ENCODE measurements at places on chromosomes 4 and X. TPM values are rescaled to one million over a fixed set of nuclear protein-coding genes. Genes with fewer than 3 reads are reported as not detected.

Gene PPP1R2C
- total RNA-seq: not detected

Gene CPLX1
- 0.29 TPM for total RNA-seq

Gene FAM149A
- total RNA-seq: 1.2 TPM

Gene IL9R
- not detected for total RNA-seq

Gene NAA11
- total RNA-seq: not detected

- DNase-seq: no peak
Observed at GRCh38 chrX:41823402-41823801, 99.4 kb downstream of the GPR82 start.

- no peak for DNase-seq
Observed at GRCh38 chr4:85787133-85787532, 312.2 kb downstream of the ARHGAP24 start.

- DNase-seq: peak; percentile 44
Observed at GRCh38 chrX:115459883-115460880, 100.8 kb upstream of the PLS3 start.

DNA sequence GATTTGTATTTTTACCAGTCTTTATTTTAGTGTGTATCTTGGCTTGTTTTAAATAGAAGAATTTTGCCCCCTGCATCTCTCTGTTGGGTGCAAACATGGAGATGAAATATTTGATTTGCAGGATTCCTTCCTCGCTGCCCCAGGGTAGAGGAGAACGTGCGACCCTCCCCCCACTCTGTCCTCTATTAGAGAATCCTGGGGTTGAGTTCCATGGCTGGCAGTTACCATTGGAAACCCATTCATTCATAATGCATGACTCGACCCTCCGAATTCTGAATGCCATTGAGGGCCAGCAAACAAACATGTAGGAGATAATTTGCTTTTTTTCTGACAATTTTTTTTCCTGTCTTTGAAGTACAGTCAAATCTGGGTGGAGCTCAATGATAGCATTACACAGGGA lies 53.7 kb downstream of the TRIM2 start:
- DNase-seq: no peak

DNA sequence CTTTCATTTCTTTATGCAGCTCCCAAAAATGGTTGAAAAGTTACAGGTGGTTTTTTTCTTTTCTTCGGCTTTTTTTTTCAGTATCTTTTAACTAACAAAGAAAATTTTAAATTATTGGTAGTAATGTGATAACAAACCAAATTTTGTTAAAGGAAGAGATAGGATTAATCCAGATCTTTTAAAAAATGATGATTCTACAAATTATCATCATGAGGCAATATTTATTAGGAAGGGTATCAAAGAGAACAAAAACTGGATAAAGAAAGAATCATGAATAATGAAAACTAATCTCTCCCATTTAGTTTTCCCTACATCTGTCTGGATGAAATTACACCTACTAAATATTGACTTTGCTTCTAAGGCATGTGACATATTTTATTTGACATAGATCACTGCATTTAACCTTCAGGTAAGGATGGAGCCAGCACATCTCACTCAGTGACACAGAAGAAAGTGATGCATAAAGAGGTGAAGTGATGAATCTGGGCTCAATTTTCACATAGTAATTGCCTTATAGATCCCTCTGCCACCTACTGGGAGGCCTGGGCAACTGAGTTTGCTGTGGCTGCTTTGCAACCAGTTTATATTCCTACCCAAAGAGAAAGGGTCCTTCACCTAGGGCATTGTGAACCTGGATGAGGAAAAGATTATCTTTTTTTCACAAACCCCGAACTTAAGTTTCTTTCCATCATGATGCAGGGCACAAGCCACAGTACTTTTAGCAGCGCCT lies 155.6 kb downstream of the HNRNPD start:
- DNase-seq: no peak

DNA sequence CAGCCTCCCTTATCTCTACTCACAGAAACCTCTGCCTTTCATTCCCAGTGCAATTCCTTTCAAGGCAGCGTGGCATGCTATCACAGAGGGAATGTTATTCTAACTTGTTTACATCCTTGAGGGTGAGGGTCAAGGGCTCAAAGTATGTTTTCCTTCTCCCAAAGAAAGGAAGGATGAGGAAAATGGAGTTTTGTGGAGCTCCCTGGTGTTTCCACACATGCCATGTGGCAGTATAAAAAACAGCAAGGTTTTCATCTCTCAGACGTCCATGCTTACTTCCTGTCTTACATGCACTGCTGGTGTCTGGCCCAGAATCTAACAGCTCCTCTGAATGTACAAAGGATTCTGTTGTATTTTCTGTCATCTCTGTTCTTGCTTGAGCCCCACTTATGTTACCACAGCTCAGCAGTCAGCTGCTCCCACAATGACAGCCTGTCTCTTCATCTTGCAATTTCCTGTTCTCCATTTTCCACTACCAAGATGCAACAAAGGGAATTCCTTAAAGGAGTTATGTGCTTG lies 128.0 kb downstream of the SNCA start:
- peak; percentile 42 for DNase-seq

- DNase-seq: no peak
Observed at GRCh38 chrX:112677167-112677566, 2.6 kb downstream of the LHFPL1 start.

DNA sequence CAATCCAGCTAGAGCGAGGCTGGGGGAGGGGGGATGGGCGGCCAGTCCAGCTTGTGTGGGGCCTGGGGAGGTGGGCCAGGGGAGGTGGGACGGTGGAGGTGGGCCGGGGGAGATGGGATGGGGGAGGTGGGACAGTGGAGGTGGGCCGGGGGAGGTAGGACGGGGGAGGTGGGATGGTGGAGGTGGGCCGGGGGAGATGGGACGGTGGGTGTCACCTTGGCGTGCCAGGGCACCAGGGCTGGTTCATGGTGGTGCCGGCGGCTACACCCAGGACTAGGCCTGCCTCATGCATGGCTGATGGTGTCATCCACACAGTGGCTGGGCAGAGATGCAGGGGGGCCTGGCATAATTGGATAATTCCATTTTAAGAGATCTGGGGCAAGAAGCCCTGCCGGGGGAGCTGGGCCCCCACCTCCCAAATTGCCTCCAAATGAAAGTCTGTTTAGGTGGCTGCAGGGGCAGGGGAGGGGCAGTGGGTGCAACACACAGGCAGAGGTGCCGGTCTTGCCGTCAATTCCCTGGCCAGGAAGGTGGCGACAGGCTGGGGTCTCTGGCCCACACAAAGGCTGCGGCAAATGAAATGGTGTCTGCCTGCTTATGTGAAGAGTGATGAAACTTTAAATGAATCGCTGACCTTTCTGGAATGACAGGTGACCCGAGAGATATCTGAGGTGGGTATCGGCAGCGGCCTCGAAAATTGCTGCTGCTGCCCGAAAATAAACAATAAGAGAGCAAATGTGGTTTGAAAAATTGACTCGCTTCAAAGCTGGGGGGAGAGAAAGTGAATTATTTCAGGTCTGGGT lies 82.1 kb downstream of the FAM53A start:
- DNase-seq: no peak

GRCh38 chr4:66923081-66923865 lies 622.0 kb downstream of the CENPC start:
- no peak for DNase-seq

- DNase-seq: no peak
Observed at GRCh38 chr4:181755846-181756245, 487.4 kb upstream of the TENM3 start.

- no peak for DNase-seq
Observed at GRCh38 chr4:101972791-101973190, 182.3 kb downstream of the BANK1 start.

DNA sequence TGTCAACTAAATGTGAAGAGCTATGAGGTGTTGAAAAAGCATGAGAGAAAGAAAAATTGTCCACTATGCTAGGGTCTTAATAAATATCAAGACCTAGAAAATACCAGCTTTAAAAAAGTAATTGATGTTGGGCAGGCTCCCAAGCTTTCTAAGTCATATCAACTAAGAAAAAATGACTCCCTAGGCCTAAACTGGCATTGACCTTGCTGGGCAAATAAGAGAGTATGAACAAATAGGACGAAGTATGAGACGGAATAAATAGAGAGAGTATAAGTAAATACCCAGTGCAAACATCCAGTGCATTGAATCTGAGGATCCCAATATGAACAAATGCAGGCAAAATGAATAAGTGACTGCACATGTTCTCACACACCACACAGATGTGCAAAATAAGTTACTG lies 3.2 kb downstream of the KDR start:
- no peak for DNase-seq

DNA sequence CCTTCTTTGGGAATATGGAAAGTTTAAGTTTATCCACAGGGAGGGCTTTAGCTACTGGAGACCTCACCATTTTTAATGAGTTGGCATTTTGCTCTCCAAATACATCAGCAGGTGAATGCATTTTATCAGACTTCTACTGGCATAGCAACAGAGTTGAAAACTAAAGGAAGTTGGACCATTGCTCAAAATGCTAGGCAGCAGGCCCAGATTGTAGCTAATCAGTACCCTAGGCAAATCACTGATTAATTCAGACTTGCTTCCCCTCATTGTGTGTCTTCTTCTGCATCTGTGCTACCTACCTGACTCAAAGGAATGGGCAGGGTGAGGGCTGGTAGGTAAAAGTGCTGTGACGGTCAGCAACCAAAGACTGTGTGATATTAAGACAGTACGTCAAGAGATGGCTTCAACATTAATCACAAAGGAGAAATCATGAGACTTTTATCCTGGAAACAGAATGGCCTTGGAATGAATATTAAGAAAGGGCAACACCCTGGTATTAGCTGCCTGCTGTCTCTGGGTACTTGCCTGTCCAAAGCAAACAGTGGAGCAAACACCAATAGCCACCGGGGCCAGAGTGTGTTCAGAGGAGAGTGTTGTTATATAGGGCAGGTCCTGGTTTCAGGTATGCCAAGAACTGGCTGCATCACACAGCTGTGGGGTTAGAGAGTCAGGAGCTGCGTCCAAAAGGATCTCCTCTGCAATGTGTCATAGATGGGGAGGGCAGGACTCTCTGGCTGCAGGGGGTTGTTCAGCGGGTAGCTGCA lies 17.1 kb upstream of the SMIM20 start:
- DNase-seq: no peak

DNA sequence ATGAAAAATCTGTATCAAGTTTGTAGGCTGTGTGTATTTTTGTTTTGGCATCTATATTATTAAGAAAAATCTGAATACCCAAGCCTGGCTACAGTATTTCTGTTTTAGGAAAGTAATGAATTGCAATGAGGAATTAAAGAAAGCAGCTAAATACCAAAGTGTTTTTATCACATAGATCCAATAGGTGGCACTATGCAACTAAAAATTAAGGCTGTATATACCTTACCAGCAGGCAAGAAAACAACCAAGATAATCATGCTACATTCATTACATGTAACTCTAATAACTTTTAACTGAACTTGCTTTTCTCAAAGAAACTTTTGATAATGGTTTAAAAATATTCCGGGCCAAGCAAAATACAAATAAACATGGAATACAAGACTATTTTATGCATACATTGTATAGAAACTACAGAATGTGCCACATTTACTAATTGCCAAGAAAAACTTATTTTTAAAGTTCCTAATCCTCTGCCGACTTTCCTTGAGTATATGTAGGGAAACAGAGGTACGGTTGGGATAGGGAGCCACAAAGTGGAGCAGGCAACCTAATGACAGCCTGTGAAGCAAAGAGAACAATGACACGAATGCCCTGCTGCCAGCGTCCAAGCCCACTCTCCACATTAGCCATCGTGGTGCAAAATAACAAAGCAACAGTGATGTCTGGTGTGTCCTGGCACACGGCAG lies 63.7 kb downstream of the SEC24D start:
- no peak for DNase-seq

DNA sequence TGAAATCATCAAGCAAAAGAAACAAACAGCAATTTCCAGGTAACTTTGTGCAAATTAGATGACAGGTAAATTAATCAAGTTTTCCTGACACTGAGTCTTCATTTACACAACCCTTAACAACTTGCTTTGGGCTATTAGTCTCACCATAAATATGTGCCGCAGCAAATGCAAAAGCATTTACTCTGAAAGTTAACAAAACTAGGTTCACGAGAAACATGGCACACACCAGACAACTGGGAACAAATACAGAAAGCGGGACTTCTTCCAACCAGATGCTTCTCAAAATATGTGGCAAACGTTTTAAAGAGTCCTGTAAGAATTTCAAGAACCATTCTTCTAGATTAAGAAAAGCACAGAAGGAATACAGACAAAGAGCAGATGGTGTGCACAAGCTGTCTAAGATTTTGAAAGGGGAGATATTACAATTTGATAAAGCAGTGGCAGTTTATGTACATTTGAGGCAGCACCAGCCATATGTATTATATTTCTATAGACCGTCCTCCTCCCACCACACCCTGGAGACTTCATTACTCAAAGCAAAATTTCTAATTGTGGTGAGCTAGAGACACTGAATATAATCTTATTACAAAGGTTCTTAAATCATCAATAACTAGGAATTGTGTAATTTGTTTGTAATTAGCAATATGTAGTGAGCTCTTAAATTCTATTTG lies 192.5 kb upstream of the ADAMTS3 start:
- DNase-seq: no peak

Data from glomerular endothelial cell (primary cell).